ENCODE measurements at places on chromosomes 16 and 17.

- DNase-seq = no peak
Observed at GRCh38 chr17:36863676-36864612, 73.3 kb upstream of the LHX1 start.

DNA sequence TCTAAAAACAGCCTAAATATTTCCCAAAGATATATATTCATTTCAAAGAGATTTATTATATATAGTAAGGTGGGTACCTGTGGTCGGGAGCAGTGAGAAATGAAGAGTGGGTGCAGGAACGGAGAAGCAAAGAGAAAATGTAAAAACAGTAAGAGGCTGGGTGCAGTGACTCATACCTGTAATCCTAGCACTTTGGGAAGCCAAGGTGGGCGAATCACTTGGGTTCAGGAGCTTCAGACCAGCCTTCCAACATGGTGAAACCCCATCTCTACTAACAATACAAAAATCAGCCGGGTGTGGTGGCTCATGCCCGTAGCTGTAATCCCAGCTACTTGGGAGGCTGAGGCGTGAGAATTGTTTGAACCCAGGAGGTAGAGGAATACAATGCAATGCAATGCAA is 257.1 kb downstream of the BCAS3 start:
- DNase-seq = no peak

- no peak for DNase-seq
Observed at GRCh38 chr16:31461921-31462804, 2.9 kb downstream of the ARMC5 start.

GRCh38 chr17:59413014-59413766 is 81.7 kb downstream of the YPEL2 start:
- no peak for DNase-seq

DNA sequence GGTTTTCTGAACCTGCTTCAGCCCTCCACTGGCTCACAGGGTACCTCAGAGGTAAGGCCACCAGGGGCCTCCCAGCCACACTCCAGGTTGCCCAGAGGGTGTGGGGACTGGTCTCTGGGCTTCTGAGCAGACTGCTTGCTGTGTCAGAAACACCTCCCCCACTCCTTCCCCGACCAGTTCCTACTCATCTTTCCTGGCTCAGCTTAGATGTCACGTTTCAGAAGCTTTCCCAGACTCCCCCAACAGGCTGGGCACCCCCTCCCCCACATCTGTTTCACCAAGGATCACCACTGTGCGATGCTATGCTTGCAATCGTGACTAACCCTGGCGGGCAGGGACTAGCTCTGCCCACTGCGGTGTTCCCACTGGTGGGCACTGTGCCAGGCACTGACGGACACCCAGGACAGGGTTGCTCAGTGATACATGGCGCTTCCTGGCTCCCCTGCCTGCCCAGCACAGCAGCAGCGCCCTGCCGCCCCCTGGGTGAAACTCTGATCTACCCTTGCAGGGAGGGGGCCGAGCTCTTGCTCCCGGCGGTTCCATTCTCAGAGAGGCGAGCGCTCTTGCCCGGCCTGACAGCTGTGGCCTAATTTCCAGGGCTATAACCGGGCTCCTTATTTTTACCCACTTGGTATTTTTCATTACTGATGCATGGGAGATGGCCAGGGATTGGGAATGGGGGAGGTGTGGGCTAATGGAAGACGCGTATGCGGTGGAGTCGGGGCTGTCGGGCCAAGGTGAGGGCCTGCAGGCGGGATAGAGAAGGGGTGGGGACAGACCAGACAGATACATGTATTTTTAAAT is 29.4 kb upstream of the MTSS2 start:
- no peak for DNase-seq

DNA sequence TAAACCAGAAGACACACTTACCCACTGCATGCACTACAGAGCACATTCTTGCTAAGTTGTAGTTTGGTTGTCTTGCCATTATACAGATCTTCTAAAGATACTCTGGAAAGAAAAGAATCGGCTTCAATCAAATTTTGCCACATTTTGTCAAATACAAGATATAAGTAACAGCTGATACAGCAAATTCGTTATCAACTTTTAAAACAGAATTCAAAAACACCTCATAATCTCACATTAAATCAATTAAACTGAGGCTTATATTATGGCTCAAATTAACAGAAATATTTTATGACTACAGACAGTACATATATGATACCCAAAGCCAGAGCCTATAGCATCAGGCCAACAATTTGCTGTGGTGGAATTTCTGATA is 5.4 kb downstream of the DNAJA2 start:
- DNase-seq = no peak
